ENCODE measurements at places on chromosomes 6 and 20.

- DNase-seq, result no peak
Measured at GRCh38 chr20:44684047-44684967, 30.9 kb upstream of the CCN5 start.

GRCh38 chr6:3322366-3322890, 63.7 kb downstream of the PSMG4 start:
- DNase-seq, result no peak

DNA sequence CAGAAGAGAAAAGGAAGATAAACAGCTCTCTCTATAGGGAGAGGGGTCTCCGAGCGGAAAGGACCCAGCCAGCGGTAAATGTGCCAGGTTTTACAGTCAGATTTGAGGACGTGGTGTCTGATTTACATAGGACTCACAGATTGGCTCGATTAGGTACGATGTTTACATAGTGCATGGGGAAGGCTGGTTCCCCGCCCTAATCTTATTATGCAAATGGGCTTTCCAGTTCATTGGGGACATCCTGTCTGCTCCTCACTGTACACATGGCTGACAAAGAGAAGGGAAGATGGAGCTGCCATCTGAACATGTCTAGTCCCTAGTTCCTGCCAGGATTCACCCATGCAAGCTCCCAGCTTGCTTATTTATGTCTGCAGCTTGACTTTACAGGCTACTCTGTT, 119.9 kb downstream of the RNF144B start:
- no peak for DNase-seq

GRCh38 chr6:135054226-135054568, 425 bp downstream of the HBS1L start:
- DNase-seq, result peak; percentile 7

DNA sequence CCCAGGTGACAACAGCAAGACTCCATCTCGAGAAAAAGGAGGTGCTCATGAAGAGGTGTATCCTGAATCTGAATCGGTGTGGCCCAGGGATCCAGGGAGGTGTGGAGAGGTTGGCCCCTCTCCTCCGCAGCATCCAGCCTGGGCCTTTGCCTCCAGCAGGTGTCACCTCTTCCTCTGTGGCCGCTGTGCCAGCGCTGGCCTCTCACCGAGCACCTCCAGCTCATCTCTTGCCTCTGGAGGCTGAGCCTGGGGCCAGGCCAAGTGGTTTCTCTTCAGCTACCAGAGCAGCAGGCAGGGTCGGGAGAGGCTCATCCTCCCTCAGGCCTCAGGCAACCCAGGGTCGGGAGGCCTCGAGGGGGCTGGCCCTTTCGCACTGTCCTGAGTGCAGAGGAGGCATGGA, 1.2 kb upstream of the COL20A1 start:
- no peak for DNase-seq

- no peak for DNase-seq
Measured at GRCh38 chr20:38573413-38573812, 7.6 kb upstream of the ADIG start.

GRCh38 chr6:56933650-56934049, 21.3 kb upstream of the BEND6 start:
- no peak for DNase-seq

DNA sequence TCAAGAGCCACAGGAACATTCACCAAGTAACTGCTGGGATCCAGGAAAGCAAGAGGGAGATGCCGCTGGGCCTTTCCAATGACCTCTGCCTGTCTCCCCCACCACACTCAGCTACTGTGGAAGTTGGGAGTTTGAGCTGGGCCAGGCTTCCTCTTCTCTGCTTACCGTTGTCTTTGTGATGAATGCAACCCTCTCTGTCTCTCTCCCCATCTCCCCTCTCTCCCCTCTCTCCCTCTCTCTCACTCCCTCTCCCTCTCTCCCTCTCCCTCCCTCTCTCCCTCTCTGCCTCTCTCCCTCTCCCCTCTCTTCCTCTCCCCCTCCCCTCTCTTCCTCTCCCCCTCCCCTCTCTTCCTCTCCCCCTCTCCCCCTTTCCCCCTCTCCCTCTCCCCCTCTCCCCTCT, 54.8 kb downstream of the EDN3 start:
- no peak for DNase-seq

- DNase-seq, result no peak
Measured at GRCh38 chr20:13059398-13060136, 50.8 kb downstream of the SPTLC3 start.

GRCh38 chr6:84228198-84228543, 728 bp upstream of the CEP162 start:
- no peak for DNase-seq

- DNase-seq, result no peak
Measured at GRCh38 chr20:19887556-19888268, 129.4 kb upstream of the NAA20 start.

DNA sequence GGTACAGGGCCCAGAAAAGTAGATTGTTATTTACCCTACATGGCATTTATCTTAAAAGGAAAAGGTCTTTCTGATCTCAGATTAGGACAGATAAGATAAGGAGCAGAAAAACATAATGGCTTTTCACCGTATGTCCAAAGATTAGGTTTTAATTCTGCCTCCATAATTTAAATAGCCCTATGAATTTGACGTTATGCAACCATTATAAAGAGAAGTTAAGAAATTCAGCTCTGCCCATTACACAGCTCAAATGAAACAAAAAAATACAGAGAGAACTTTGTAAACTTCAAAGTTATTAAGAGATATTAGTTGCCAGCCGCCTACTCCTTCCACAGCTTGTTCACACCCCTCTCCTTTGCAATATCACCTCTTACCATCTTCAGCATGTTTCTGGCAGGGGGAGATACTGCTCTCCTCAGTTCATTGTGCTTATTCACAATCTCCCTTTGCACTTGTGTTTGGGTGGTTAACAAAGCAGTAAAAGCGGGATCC, 8.1 kb downstream of the CRISP3 start:
- DNase-seq, result no peak

DNA sequence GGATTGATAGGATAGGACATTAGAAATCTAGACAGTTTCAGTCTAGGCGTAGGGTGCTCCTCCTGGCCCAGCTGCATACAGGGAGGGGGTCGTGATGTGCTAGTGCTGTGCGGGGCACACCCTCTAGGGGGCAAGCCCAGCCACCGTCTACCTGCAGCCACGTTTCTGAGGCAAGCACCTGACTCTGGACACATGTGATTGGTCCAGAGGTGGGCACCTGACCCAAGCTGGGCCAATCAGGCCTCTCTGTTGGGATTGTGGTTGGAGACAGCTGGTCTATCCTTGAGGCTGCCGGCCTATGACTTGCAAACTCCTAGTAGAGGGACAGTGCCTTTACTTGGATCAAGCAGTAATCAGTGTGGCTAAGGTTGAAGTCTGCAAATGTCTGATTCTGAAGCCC, 317.1 kb downstream of the BMP7 start:
- no peak for DNase-seq

GRCh38 chr6:150144294-150144868, 1.5 kb downstream of the PPP1R14C start:
- no peak for DNase-seq

- no peak for DNase-seq
Measured at GRCh38 chr6:55220961-55221360, 46.6 kb downstream of the HCRTR2 start.

- DNase-seq, result no peak
Measured at GRCh38 chr6:158826819-158827501, 7.8 kb upstream of the EZR start.

DNA sequence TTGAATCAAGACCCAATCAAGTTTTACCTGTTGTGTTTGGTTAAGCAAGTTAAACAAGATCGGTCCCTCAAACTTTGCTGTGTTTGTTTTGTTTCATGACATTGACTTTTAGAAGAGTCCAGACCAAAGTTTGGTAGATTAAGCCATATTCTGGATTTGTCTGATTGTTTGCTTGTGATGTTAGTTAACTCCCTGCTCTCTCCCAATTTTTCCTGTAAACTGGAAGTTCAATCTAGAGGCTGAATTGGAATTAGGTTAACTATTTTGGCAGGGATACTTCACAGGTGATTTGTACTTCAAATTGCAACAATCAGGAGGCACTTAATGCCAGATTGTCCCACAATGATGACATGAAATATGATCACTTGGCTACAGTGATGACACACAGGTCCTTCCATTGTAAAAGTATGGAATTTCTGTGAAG, 13.6 kb upstream of the SH3BGRL2 start:
- DNase-seq, result peak; percentile 20

DNA sequence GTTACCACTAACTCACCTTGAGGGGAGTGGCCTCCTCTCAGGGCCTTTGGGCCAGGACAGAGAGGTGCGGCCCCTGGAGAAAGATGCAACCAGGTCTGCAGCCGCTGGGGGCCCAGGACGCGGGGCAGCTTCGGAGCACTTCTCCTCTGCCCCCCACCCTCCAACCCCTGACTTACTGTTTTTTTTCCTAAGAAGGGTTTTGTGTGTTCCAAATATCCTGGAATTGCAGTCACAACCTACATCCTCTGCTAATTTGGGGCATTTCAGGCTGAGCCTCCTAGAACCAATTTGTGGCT, 1.7 kb downstream of the LINC00237 start:
- DNase-seq, result no peak

- DNase-seq, result peak; percentile 74
Measured at GRCh38 chr6:89368999-89369398, 16.5 kb upstream of the UBE2J1 start.
